ENCODE measurements at places on chromosomes 12 and 14.
A peak's percentile ranks its signal among the peaks of the same experiment; 100 is the strongest.

DNA sequence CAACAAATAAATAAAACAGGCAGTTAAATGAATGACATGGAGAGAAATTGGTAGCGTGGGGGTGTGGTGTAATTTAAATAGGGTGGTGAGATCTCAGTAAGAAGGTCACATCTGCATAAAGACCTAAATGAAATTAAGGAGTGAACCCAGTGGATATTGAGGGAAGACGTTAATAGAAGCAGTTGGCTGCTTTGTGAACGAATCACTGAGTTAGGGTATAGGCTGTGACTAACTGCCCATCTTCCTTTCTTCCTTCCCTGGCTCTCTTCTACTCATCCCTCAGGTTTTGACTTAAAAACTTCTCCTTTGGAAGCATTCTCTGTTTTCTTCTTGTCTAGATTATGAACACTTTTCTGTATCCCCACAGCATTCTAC is 64.7 kb downstream of the BTG1 start:
- no peak for DNase-seq

DNA sequence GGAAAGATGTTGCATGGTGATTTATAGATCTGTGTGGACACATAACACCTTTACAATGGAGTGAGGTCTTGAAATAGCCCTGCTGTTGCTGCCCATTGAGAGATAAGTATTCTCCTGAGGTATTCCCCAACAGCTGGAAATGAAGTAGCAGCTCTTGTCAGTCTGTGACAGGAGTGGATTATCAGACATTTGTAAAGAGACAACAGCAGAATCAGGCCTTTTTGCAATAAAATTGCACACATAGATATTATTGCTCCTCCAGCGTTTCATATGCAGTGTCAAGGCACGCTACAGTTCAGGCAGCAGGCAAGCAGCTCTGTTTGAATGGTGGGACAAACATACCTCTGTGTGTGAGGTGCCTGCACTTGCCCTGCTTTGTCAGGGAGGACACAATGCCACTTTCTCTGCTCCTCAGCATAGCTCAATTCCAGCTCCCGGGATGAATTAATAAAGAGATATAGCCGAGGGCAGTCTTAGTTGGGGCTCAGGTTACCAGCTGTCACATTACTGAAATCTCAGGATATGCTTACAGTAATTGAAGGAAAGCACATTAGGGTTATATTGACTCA is 49.4 kb downstream of the BICD1 start:
- no peak for DNase-seq

DNA sequence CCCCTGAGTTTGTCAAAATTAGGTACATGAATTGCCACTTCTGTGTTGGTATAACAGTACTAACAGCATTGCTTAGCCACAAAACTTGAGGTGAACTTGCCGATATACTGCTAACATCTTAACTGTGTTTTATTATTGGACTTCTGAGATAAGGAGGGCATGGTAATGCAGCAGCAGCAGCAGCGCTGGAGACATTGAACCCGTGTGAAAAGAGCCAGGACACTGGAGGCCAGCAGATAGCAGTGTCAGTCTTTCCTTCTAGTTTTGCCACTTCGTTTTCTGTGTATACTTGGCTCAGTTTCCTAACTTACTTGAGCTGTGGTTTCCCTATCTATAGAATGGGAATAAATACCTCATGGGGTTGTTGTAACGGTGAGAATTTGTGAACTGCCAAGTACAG is 82.7 kb downstream of the KTN1 start:
- no peak for DNase-seq

GRCh38 chr12:32292151-32292550 is 107.2 kb upstream of the FGD4 start:
- no peak for DNase-seq

DNA sequence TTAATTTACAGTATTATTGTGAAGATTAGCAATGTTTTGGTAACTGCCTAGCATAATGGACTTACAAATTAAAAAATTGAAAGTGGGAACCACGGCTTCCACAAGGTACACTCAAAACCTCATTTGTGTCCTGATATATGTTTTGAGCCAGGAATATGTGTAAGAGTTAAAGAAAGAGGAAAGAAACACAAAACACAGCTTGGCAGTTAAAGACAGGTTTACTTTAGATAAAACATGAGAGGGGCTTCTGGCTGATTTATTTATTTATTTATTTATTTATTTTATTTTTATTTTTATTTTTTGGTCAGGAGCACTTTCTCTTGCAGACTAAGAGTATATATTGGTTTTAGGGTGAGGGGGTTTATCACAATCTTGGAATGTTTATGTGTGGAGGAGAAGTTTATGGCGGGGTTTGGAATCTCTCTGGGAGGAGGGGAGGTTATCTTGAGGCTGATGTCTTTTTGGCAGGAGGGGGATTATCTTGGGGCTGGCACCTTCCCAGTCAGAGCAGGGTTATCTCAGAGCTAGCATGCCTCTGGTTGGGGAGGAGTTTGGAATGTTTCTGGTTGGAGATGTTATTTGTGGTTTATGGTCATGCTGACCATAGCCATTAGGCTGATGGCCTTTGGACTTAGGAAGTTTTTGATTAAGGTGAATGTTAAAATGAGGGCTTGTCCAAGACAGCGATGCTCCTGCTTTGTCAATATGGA is 436.7 kb downstream of the DAD1 start:
- no peak for DNase-seq

DNA sequence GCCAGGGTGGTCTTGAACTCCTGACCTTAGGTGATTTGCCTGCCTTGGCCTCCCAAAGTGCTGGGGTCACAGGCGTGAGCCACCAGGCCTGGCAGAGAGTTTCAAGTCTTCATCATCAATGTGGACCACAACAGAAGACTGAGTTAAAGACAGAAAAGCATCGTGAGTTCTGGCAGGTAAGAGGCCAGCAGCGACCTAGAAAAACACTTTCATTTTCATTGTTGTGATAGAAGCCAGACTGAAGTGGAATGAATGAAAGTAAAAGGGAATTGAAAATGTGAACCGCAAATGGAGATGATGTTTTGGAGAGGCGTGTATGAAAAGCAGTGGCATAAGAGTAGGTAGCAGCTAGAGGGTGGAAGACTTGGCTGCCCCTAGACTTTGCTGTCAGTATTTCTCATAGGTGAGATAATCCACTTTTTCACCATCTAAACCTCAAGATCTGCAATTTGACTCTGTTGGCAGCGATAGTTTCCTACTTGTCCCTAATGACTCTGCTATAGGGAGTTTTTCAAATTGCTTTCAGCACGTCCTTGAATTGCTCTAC is 47.1 kb upstream of the PLEKHA5 start:
- no peak for DNase-seq

DNA sequence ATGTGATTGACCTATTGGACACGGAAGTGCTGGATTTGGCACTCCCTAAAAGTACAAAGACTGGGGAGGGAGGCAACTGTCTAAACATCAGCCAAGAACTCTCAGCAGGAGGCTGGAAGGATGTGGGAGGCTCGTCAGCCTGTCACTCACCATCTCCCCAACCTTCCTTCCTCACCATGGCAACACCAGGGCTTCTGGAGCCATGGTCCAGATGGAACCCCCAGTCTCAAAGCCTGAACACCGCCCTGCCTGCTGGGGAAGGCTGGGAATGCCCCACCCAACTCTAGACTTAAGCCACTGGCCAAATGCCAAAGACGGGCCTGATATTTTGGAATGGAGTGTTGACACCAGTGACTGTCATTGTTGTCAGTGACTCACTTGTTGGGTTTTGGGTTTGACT is 55.3 kb downstream of the GALNT16 start:
- DNase-seq, result no peak

- DNase-seq, result no peak
Observed at GRCh38 chr14:83356080-83356479, 1822.4 kb upstream of the SEL1L start.

- no peak for DNase-seq
Observed at GRCh38 chr14:100534528-100535286, 52.5 kb downstream of the BEGAIN start.

GRCh38 chr14:105419195-105420091 is at the start of gene MTA1:
Gene MTA1, plus strand, starts transcription at chr14:105419827. Its CDS starts 209 bp downstream, at chr14:105420036.
- DNase-seq, result peak; percentile 84

- peak; percentile 43 for DNase-seq
Observed at GRCh38 chr14:81435391-81436295, 35.5 kb upstream of the STON2 start.

GRCh38 chr14:81033698-81034240 is 78.3 kb downstream of the TSHR start:
- DNase-seq, result no peak

DNA sequence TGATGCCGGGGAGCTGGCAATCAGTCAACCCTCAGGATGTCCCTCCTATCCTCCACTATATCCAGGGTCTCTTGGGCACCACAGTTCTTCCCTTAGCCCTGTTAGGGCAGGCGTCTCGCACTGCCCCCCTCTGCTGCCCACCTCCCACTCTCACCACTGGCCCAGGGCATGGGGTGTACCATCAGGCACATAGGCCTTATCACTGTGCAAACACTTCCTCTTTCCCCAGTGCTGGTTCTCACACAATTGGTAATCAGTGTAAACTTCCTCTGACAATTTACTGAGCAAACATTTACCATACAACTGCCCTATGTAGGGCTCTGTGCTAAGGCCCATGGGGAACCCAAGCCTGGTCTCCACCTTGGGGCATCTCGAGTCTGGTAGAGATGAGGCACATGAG is 20.1 kb upstream of the TMED10 start:
- DNase-seq, result no peak

DNA sequence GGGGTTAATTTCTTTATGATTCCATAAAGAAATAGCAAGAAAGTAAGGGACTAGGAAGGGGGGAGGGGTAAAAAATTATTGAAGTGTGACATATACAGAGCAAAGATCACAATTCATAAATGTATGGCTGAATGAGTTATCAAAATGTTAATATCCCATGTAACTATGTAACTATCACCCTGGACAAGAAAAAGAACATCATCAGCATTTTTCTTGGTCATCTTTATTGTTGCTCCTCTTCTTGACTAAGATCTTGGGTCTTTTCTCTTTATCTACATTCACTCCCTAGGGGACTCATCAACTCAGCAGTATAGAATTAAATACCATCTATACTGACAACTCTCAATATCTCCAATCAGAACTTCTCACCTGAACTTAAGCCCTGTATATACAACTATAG is 57.5 kb downstream of the CAND1 start:
- DNase-seq, result no peak

- DNase-seq, result peak; percentile 43
Observed at GRCh38 chr12:1429980-1430379, 164.4 kb downstream of the FBXL14 start.

DNA sequence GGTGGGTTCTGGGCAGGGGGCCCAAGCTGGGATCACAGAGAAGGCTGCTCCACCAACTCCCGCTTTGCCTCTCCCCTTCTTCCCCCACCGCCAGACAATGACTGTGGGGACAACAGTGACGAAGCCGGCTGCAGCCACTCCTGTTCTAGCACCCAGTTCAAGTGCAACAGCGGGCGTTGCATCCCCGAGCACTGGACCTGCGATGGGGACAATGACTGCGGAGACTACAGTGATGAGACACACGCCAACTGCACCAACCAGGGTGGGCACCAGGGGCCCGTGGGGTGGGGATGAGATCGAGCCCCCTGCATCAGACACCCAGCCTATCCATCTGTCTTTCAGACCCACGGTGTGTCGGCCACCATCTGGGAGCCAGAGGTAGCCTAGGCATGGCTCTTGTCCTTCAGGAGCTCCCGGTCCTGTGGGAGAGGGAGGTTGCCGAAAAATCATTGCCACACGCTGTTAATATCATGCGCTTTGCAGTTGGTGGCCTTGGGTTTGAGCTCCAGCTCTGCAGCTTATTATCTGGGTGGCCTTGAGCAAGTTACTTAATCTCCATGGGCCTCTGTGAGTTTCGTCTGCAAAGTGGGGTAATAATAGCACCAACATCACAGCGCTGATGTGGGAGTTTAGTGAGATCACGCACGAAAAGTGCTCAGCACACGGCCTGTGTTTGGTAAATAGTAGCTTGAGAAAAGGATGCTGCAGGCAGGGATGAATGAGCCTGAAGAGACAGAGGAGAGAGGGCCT is 21.8 kb upstream of the LRP1-AS start:
- no peak for DNase-seq

DNA sequence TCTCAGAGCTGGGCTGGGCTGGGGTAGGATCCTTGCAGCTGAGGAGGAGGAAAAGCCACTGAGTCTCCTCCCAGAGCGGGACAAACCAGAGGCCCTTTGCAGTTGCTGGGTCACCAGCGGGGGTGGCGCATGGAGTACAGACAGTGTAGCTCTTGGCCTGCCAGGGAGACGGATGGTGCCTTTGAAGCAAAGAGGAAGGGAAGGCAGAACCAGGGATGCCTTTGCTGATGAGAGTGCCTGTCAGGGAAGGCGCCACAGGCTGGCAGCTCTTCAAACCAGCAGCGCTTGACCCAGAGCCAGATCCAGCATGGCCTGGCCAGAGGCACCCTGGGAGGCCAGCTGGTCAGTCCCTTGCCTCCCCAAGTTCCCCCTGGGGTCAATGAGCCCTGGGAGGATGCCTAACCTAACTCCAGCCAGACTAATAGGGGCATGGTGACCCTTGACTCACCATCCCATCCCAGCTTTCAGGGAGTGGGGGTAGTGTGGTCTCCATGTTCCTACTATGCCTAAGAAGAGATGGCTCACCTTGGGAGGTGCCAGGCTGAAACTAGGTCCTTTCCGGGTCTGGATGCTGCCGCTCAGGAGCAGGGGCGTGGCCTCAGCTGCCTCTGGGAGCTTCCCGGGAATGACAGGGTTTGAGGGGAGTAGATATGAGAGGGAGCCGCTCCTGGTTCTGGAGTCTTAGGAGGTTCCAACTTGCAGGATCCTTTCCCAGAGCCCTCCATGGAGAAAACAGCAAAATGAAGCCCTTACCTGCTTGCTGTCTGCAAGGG is 19.8 kb downstream of the VASH1 start:
- no peak for DNase-seq

DNA sequence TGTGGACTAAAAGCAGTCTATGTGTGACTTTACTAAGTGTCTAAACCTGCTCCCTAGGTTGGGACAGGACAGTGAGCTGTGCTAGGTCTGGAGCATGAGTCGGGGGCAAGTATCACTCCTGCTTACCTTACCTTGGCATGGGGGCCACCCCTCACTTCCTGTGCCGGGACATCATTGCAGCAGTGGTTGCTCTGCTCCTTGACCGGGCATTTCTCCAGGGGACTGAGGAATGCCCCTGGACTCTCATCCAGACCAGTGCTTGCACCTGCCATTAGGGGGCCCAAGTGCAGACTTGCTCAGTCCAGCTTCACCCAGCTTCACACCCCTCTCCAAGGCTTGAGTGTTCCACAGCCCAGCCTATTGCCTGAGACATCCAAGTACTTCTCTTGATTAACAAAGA is 84.7 kb upstream of the NELL2 start:
- no peak for DNase-seq

DNA sequence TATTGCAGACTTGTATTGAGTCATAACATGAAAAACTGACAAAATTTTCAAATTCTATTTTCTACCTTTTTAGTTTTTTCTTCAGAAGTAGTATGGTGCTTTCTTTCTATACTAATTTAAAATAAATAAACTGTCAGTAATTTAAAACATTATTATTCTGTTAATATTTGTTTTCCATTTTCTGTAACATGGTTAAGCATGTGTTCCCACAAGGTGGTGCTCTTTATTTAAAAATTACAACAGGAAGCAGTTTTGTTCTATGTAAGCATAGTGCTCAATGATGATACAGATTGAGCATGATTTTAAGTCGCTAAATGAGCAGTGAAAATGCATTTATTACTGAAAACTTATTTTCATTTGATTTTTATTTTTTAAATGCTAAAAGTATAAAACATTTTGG is 114.6 kb downstream of the PPFIA2 start:
- DNase-seq, result peak; percentile 8
